GM19239 (cell line): ENCODE measurements at places on chromosomes 5 and 9.

- DNase-seq, result no peak
Observed at GRCh38 chr5:148684528-148684927, 30.2 kb upstream of the HTR4 start.

DNA sequence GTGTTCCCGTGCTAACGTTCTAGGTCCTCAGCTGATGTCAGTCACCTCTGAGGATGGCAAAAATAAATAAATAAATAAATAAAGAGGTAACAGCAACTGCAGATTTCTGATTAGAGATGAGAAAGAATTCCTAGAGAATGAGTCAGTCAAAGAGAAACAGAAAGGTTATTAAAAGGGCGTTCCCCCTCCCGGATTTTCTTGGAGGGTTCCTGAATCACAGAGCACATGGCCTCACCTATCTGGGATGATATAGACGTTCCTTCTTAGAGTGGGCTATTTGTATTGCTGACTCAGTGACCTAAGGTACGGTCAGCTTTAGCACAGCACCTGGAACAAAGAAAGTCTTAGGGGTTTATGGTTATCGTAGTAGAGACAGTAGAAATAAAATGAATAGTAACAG, 30.6 kb downstream of the HTR4 start:
- DNase-seq, result no peak

DNA sequence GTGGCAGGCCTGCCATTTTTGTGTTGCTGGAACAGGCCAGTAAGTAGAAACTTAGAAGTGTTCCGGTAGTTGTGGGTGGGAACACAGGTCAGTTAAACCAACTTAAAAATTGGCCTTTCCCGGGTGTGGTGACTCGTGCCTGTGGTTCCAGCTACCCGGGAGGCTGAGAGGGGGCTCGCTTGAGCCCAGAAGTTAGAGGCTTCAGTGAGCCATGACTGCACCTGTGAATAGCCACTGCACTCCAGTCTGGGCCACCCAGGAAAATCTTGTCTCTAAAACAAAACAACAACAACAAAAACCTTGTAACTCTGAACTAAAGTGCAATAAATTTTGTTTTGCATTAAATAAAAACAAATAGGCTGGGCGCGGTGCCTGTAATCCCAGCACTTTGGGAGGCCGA, 1.4 kb upstream of the NHP2 start:
- DNase-seq, result no peak

GRCh38 chr9:17191082-17191481, 56.2 kb downstream of the CNTLN start:
- DNase-seq, result no peak

- DNase-seq, result peak; percentile 1
Observed at GRCh38 chr9:26326563-26326962, 566.0 kb downstream of the CAAP1 start.

- DNase-seq, result peak; percentile 42
Observed at GRCh38 chr9:6106711-6107339, 91.4 kb upstream of the RANBP6 start.

GRCh38 chr9:20331095-20331685, 291.1 kb downstream of the MLLT3 start:
- DNase-seq, result no peak

GRCh38 chr5:149770236-149770635, 40.1 kb downstream of the PPARGC1B start:
- DNase-seq, result no peak

DNA sequence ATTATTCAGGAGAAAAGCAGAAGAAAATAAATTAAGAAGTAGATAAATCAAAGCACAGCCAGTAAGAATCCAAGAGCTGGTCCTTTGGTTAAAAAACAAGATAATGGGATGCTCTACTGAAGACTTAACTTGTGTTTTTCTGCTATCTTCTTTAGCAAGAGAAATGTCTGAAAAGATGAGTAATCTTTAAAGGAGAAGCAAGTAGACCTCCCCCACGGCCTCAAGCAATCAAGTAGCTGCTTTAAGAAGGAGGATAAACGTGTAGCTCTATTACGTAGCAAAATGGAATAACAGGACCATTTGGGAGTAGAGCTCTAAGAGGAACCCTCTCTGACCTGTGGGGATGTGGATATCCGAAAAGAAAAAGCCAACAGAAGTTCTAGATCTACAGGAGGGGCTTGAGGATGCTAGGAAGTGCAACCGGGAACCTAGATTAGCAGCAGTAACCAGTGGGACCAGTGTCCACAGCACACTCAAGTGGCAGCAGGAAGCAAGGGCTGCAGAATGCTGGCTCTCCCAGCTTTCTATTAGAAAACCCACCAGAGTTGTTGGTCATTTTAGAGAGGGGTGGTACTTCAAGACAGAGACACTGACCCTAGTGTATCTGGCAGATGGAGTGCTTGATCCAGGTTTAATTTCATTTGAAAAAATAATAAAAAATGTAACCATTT, 185.4 kb downstream of the GABBR2 start:
- no peak for DNase-seq

DNA sequence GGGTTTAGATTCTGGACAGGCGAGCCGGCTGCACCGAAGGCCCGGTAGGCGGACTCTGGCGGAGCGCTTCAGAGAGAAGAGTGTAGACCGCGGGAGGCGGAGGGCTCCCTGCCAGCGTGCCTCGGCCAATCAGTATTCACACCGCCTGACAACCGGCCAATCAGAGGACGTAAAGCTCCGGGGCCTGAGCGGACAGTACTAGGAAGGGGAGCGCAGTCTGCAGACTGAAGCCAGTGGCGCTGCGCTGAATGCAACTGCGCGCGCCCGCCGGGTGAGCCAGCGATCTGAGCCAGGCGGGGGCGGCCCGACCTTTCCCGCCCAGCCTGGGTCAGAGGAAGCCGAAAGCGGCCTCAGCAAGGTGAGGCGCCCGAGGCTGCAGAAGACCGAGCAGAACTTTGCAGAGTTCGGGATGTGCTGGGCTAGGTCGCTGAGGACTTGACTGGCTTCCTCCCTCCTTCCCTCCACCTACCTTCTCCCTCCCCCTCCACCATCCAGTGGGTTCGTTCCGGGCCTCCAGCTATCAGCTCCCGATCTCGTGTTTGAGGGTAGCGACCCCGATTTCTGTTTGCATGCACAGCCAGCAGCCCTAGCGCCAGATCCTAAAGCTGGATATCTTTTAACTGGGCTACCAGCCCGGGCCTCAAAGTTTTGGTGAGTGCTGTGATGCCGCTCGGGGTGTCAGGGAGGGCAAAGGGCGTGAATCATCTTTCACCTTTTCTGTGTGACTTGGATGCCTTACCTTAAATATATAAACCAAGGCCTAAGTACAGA, at the start of gene DMRT2:
TSS of gene DMRT2 (plus strand) at position 233 of the 771 bp plus-strand sequence. CDS start 1,257 bp downstream, outside the sequence.
- no peak for DNase-seq

DNA sequence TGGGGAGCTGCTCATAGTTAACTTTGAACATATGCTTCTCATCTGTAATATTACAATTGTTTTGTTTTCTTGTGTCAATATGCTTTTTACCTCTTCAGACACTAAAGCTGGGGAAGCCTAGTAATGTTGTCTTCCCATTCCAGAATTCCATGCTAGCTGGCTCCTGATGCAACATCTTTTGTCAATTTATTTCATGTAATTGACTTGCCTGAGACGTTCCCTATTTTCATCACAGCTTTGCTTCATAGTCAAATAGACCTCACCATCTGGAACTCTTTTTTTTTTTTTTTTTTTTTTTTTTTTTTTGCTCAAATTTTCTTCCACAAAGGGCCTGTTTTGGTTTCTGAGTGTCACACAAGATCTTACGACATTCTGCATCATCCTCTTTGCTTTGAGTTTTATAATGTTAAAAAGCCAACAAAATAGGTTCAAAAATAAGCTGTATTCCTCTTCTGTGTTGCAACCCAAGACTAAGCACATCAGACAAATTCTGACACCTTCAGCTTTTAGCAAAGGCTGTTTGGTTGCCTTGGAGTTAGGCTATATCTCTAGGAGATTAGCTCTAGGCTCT, 235.2 kb downstream of the NR3C1 start:
- DNase-seq, result no peak

DNA sequence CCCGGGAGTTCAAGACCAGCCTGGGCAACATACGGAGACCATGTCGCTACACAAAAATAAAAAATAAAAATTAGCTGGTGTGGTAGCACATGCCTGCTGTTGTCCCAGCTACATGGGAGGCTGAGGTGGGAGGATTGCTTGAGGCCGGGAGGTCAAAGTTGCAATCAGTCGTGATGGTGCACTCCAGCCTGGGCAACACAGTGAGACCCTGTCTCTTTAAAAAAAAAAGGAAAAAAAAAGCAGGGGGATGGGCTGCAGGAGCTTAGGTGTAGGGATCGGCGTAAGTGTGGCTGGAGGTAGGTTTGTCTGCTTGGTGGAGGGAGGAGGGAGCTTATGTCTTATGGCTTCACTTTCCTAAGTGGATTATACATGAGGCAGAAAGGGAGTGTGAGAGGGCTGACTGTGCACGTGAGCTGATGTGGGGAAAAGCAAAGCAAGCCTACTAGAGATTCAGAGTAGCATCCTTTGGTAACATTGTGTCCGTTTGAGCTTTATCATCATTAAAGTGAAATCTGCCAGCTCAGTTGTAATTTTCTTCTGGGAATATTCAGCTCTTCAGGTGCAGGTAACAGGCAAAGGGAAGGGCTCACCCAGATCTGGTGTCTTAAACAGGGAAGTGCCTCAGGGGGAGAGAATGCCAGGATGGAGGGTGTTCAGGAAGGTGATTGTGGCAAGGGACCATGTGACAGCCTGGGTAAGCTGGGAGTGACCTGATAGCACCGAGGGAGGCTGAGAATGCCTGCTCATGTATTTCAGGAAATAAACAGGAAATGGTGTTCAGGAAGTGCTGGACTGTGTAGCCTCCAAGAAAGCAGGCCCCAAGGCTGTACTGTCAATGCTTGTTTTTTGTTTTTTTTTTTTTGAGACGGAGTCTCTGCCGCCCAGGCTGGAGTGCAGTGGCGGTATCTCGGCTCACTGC, 17.6 kb upstream of the SETX start:
- DNase-seq, result no peak

GRCh38 chr5:172089298-172090117, 83.1 kb upstream of the FBXW11 start:
- DNase-seq, result no peak

DNA sequence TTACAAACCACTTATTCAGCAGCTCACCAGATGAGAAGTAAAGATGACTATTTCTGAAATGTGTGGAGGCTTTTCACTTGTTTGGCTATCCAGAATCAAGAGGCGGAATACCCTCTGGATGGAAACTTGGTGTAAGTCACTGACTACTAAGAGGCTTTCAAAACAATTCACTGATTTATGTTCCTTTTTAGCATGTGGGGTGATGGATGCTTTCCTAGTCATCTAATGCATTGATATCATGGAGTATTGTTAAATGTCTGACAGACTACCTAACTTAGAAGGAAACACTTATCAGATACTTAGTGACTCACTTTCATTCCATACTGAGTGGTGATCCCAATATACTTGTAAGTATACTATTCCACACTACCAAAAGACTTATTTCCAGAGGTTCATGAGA, 141.4 kb downstream of the PLK2 start:
- DNase-seq, result no peak

- DNase-seq, result no peak
Observed at GRCh38 chr5:146475906-146476305, 28.8 kb downstream of the TCERG1 start.

- DNase-seq, result no peak
Observed at GRCh38 chr5:172648013-172648381, 6.9 kb downstream of the NEURL1B start.

DNA sequence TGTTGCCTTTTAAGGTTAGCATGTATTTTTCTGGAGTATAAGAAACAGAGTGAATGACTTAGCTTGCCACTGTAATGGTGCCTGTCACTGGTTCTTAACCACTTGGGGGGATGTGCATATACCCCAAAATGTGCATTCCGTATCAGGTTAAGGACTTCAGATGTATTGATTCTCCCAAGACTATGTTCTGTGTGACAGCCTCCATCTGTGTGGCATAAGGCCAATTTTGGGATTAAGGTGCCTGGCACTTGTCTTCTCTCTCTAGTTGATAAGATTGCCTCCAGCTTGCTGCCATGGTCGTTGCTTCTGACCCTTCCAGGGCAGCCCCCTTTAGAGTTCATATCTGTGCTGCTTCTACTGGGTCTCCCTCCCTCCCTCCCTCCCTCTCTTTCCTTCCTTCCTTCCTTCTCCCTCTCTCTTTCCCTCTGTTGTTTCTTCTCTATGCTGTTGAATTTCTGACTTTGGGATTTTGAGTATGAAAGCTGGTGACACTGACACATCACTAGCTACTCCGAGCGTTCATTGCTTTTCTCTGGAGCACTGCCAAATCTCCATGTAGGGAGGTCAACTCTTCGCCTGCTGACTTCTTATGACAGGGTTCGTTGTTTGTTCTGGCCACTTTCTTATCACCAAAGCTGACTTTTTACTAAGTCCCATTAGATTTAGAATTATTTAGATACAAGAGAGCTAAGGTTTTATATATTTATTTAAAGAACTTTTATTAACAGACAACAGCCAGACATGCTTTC, 31.0 kb downstream of the TNFAIP8 start:
- no peak for DNase-seq

GRCh38 chr5:169629847-169630548, 7.1 kb upstream of the DOCK2 start:
- DNase-seq, result no peak

- no peak for DNase-seq
Observed at GRCh38 chr9:69831611-69832010, 11.0 kb downstream of the CFAP95 start.

- DNase-seq, result no peak
Observed at GRCh38 chr5:15009420-15009819, 137.8 kb upstream of the ANKH start.

- DNase-seq, result peak; percentile 55
Observed at GRCh38 chr5:135834639-135835529, at the start of gene SLC25A48. TSS of gene SLC25A48 (plus strand) at chr5:135834663. CDS start at chr5:135834848, 185 bp downstream.

- DNase-seq, result no peak
Observed at GRCh38 chr5:83104021-83104420, 26.7 kb downstream of the XRCC4 start.

GRCh38 chr5:1225081-1225480, at the start of gene SLC6A18:
TSS of gene SLC6A18 (plus strand) at chr5:1225381. CDS start at chr5:1225478, 97 bp downstream.
- no peak for DNase-seq

- no peak for DNase-seq
Observed at GRCh38 chr5:157594257-157594656, 18.7 kb upstream of the ADAM19 start.

GRCh38 chr9:36144309-36145232, 8.0 kb downstream of the GLIPR2 start:
- no peak for DNase-seq

GRCh38 chr9:119365291-119366027, 3.8 kb downstream of the BRINP1 start:
- DNase-seq, result no peak

DNA sequence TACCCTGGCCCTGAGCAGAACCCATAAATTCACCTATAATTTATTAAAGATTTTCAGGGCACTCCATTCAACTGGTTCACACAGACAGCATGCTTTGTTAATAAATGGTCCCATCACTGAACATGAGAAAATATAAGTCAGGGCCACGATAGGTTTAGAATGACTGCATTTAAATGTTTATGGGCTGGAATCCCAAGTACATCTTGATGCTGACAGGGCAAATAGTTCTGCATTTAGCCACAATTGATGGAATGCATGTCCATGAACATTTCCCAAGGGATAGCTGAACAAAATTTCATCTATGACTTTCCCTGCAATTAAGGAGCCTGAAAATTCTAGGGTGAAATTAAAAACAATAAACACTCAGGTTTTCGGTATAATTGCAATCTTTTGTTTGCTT, 124.5 kb downstream of the CAAP1 start:
- DNase-seq, result no peak

- no peak for DNase-seq
Observed at GRCh38 chr5:132785365-132785764, 8.3 kb upstream of the SEPTIN8 start.
